Calu3 (cell line): ENCODE measurements at places on chromosomes 7 and 10. TPM values are rescaled to one million over a fixed set of nuclear protein-coding genes. Genes with fewer than 3 reads are reported as not detected.

DNA sequence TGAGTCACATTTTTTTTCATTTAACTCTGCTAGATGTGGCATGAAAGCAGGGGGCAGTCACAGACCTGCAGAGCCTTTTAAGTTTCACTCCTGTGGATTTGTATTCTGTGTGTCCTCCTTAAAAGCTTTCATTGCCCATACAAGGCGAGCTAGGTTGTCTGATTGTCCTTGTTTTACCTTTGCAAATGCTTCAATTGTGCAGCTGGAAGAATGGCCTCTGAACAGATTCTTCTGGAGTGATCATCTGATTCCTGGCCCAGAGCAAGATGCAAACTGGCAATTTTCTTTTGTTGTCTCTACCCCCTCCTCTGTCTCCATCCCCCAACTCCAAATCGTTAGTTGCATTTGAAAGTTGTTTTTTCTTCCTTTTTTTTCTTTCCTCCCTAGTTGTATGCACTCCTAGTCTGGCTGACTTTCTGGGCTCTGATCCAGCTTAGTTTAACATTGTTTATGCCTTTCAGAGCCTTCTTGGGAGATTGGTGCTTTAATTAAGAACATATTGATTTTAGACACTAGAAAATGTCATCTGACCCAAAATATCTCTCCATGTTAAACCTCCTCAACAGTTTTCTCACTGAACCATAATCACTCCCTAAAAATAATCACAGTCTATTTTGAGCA is 150.2 kb downstream of the REEP3 start:
- no peak for DNase-seq

- DNase-seq: no peak
Measured at GRCh38 chr7:929311-929711, 25.2 kb downstream of the ADAP1 start.

DNA sequence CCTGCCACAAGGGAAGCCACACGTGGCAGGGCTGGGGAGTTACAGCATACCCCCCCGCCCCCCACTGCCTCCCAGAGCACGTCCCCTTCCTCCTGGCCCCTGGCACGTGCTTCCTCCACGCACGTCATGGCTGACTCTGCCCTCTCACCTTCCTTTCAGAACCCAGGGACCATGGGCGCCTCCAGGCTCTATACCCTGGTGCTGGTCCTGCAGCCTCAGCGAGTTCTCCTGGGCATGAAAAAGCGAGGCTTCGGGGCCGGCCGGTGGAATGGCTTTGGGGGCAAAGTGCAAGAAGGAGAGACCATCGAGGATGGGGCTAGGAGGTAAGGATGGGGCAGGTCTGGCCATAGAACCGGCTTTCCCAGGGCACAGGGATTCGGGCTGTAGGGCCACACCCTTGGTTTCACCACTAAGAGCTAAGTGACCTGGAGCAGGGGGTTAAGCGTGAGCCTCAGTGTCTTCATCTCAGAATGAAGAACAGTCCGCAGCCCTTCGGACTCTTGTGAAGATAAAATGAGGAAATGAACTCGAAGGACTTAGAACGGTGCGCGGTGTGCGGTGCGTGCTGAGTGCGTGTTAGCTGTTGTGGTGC is 2.5 kb downstream of the NUDT1 start:
- no peak for DNase-seq

SUN3 gene
- total RNA-seq: 1.1 and 1.8 TPM in 2 replicates

DNA sequence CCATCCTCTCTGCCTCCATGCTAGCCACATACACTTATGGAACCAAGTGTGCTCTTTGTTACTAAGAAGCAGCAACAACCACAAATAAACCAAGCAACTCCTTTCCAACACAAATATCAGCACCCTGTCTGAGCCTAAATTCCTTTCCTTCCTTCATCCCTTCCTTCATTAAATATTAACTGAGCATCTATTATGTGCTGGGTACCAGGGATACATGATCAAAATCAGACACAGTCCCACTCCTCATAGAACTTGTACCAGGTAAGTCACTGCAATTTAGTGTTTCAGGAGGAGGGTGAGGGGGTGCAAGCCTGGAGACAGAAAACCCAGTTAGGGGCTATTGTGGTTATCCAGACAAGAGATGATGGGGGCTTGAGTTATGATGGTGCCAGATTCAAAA is 10.8 kb downstream of the CREB5 start:
- no peak for DNase-seq

GRCh38 chr10:129459762-129460539 is 7.1 kb upstream of the MGMT start:
- no peak for DNase-seq

ZNF277 gene
- 18.1 and 18.4 TPM in 2 replicates for total RNA-seq

ADD3 gene
- 54.9 and 64.4 TPM in 2 replicates for total RNA-seq
